ENCODE measurements at places on chromosomes 1 and 21. TPM values are rescaled to one million over a fixed set of nuclear protein-coding genes. Genes with fewer than 3 reads are reported as not detected.

- H3K4me3 ChIP-seq, result no peak overlapping the region
- DNase-seq, result no peak
- H3K4me1 ChIP-seq, result peaks cover 10% of the 10 kb centered on the region
- H3K27me3 ChIP-seq, result no peaks in the 10 kb centered on the region
These were observed 664.2 kb downstream of the PTPRC start for GRCh38 chr1:199303035-199303434.

MAP1LC3C gene
- 0.44 TPM for polyA plus RNA-seq

- H3K27ac ChIP-seq, result no peak overlapping the region
- no peaks in the 10 kb centered on the region for H3K4me1 ChIP-seq
- no peaks in the 10 kb centered on the region for H3K36me3 ChIP-seq
- H3K4me3 ChIP-seq, result no peak overlapping the region
- no peak for DNase-seq
These were observed 24.2 kb upstream of the PEX19 start for GRCh38 chr1:160309185-160309557.

- no peaks in the 10 kb centered on the region for H3K36me3 ChIP-seq
- H3K27me3 ChIP-seq, result no peaks in the 10 kb centered on the region
- no peaks in the 10 kb centered on the region for H3K4me1 ChIP-seq
- H3K27ac ChIP-seq, result no peak overlapping the region
- no peak for DNase-seq
- no peak overlapping the region for H3K4me3 ChIP-seq
These were observed 20.4 kb upstream of the ACTRT2 start for GRCh38 chr1:3000671-3001470.

GRCh38 chr1:76492752-76493430, 374.4 kb upstream of the ST6GALNAC5 start:
- no peaks in the 10 kb centered on the region for H3K4me1 ChIP-seq
- no peak overlapping the region for H3K4me3 ChIP-seq
- no peak overlapping the region for H3K27ac ChIP-seq
- H3K27me3 ChIP-seq, result no peaks in the 10 kb centered on the region

IRF6 gene
- polyA plus RNA-seq, result 31.0 TPM

DNA sequence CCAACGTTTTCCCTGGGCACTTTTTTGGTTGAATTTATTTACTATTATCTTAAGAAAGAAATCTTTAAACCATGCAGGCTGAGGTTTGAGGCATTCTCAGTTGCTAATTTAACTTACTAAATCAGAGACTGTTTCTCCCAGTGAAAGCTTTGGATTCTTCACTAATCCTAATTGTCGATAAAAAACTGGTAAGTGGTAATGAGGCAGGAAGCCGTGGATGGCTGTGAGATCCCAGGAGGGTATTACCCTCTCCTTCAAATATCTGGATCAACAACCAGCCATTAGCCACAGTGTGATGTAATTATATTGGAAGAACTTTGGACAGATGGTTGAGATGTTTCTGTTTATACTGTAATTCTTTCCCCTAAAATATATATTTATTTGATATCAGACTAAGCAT, 485.0 kb downstream of the DISC1 start:
- no peak for DNase-seq
- H3K27ac ChIP-seq, result no peak overlapping the region
- H3K36me3 ChIP-seq, result no peaks in the 10 kb centered on the region

- no peak for DNase-seq
- H3K4me1 ChIP-seq, result peaks cover 35% of the 10 kb centered on the region
- no peaks in the 10 kb centered on the region for H3K27me3 ChIP-seq
- no peaks in the 10 kb centered on the region for H3K36me3 ChIP-seq
These were observed 29.3 kb downstream of the RSPH1 start for GRCh38 chr21:42466700-42467099.

Data from hepatocyte (in vitro differentiated cells).